ENCODE measurements at places on chromosomes 1 and 21. TPM values are rescaled to one million over a fixed set of nuclear protein-coding genes. Genes with fewer than 3 reads are reported as not detected.

GJA4 gene
- not detected for total RNA-seq

NAV1 gene
- 19.8 TPM for total RNA-seq

ZNF678 gene
- total RNA-seq, result 7.3 TPM

TNN gene
- not detected for total RNA-seq

OLIG1 gene
- total RNA-seq, result not detected

PGLYRP3 gene
- total RNA-seq, result not detected

OR2T33 gene
- not detected for total RNA-seq

RAD54L gene
- total RNA-seq, result 0.66 TPM

RPTN gene
- not detected for total RNA-seq

ANGPTL7 gene
- total RNA-seq, result 1.5 TPM

ADGRB2 gene
- 7.4 TPM for total RNA-seq

PPIAL4G gene
- not detected for total RNA-seq

SLC44A3 gene
- 9.7 TPM for total RNA-seq

PPP1R8 gene
- total RNA-seq, result 50.6 TPM

HTR6 gene
- total RNA-seq, result not detected

CFAP45 gene
- 0.51 TPM for total RNA-seq

NUCKS1 gene
- total RNA-seq, result 98.1 TPM

SERPINC1 gene
- total RNA-seq, result under 0.01 TPM

ST6GALNAC5 gene
- total RNA-seq, result 1.3 TPM

UBXN11 gene
- 3.5 TPM for total RNA-seq

FAM151A gene
- total RNA-seq, result not detected

KCNJ9 gene
- under 0.01 TPM for total RNA-seq

LYPLAL1 gene
- 51.5 TPM for total RNA-seq

IBA57 gene
- 3.6 TPM for total RNA-seq

PPFIA4 gene
- total RNA-seq, result 4.3 TPM

METTL18 gene
- 9.8 TPM for total RNA-seq

CTSS gene
- 2.6 TPM for total RNA-seq

All from fibroblast of lung (primary cell).